ENCODE measurements at places on chromosomes 12 and 14. TPM values are rescaled to one million over a fixed set of nuclear protein-coding genes. Genes with fewer than 3 reads are reported as not detected.

GRCh38 chr12:91191513-91192111, 9.0 kb upstream of the DCN start:
- H3K4me1 ChIP-seq: peaks cover 14% of the 10 kb centered on the region
- no peak overlapping the region for H3K27ac ChIP-seq
- no peaks in the 10 kb centered on the region for H3K27me3 ChIP-seq
- no peak for DNase-seq
- no peaks in the 10 kb centered on the region for H3K36me3 ChIP-seq

DNA sequence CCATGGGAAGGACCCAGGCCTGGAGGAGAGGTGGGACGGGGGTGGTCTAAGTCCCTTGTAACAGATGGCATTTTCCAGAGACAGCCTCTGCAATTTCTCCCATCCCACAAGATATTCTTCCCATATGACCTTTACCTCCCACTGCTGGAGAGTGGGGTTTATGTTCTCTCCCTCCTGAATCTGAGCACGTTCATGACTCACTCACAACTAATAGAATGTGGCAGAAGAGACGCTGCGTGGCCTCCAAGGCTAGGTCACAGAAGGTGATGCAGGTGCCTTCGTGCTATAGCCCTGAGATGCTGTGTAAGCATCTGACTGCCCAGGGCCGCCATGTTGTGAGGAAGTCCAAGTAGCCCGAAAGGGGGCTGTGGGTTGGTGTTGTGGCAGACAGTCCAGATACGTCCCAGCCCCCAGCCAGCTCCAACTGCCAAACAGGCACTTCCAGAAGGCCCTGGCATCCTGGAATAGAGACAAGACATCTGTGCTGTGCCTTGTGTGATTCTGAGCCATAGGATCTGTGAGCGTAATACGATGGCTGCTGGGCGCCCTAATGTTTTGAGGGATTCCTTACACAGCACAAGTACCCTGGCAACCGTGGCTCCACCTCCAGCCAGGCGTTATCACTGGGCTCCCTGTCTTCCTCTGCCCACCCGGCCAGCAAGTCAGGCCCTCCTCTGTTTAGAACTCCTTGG, 56.1 kb upstream of the NCOR2 start:
- H3K4me1 ChIP-seq: peaks cover 15% of the 10 kb centered on the region
- H3K36me3 ChIP-seq: no peaks in the 10 kb centered on the region
- no peak overlapping the region for H3K27ac ChIP-seq
- no peaks in the 10 kb centered on the region for H3K27me3 ChIP-seq

- H3K4me3 ChIP-seq: no peak overlapping the region
- no peak for DNase-seq
- no peaks in the 10 kb centered on the region for H3K27me3 ChIP-seq
Measured at GRCh38 chr12:118175823-118176447, 40.0 kb downstream of the PEBP1 start.

The TSPAN11 gene
- 5.5 TPM for total RNA-seq

Data from stomach (tissue), 19 donors.